ENCODE measurements at places on chromosomes 4 and X. TPM values are rescaled to one million over a fixed set of nuclear protein-coding genes. Genes with fewer than 3 reads are reported as not detected.

- peak; percentile 65 for DNase-seq
These were observed 1.5 kb downstream of the JADE1 start for GRCh38 chr4:128810871-128811570.

GRCh38 chr4:12880844-12881243, 603.3 kb downstream of the RAB28 start:
- DNase-seq: no peak

DNA sequence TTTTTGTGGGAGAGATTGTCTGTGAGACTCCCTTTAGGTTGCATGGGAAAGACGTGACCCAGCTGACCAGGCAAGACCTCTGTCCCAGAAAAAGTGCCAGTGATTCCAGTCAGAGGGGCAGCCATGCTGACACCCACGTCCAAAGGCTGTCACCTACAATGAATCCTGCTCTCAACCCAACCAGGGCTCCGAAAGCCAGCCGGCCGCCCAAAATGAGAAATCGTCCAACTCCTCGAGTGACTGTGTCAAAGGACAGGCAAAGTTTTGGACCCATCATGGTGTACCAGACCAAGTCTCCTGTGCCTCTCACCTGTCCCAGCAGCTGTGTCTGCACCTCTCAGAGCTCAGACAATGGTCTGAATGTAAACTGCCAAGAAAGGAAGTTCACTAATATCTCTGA, 5.5 kb downstream of the SLITRK2 start:
- DNase-seq: no peak

DNA sequence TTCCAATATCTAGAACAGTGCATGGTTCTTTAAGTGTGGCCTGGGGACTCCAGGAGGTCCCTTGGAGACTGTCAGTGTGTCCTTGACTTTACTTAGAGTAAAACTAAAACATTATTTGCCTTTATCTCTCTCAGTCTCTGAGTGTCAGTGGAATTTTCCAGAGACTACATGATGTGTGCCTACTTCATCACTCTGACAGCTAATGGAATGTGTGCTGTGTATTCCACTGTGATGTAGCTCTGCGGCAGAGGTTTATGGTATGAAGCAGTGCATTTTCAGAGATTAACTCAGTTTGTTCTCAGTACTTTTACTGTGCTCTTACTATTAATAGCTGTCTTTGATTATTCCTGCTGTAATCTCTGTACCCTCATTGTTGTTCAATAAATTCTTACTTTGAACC, 85.6 kb downstream of the MANBA start:
- DNase-seq: no peak

DNA sequence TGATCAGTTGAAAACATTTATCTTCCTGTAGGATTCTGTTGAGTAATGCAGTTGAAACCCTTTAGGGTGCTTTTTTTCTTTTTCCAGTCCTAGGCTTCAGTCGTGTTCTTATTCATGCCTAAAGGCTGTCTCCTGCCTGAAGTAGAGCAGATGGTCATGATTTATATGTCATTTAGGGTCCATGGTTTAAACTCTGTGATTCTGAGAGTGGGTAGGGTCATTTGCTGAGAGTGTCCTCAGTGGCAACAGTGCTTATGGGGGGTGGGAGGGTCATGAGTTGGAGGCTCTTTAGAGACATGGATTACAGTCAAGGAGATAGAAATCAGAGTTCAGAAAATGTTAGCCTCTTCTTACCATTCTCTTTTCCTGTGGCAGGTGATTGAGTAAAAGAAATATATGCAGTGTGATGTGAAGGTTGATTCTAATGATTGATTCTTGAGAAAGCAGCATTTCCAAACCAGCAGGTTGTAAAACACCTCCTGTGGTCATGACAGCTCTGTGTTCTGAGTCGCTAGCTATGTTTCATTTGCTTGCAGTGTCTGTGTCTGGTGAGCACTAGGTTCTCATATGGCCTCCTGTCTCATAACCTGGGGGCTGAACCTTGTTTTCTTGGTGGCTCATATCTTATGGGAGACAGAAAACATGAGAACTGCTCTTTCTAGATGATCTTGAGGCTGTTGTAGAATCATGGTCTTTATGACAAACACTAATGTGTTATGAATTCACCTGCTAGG, 60.4 kb downstream of the JADE1 start:
- no peak for DNase-seq

- no peak for DNase-seq
These were observed 47.0 kb upstream of the FAT1 start for GRCh38 chr4:186770481-186771175.

DNA sequence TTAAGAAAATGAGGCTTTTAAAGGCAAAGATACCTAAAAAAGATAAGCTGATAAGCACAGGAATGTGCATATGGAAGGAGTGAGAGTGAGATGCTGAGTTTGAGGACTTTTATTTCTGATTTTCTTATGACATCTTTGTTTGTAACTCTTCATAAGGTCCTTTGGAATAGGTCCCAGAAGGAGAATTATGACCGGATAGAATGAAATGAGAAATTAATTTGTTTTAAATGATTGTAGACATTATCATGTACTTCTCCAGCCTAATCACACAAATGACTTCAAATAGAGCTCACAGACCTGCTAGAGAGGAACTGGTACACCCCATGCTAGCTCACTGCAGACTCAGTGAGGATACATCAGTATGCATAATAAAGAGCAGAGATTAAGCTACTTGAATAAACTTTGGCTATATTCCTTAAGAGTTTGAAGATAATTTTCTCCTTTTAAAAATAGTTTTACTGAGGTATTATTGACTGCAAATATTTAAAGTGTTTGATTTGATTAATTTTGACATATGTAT, 5.6 kb downstream of the GK2 start:
- no peak for DNase-seq

GRCh38 chr4:178941975-178942374, 1499.7 kb upstream of the AGA start:
- no peak for DNase-seq

PNMA6E gene
- total RNA-seq: not detected
